ENCODE measurements at places on chromosomes 7 and 10.

GRCh38 chr7:81676105-81676811, 93.6 kb downstream of the HGF start:
- no peak for DNase-seq

DNA sequence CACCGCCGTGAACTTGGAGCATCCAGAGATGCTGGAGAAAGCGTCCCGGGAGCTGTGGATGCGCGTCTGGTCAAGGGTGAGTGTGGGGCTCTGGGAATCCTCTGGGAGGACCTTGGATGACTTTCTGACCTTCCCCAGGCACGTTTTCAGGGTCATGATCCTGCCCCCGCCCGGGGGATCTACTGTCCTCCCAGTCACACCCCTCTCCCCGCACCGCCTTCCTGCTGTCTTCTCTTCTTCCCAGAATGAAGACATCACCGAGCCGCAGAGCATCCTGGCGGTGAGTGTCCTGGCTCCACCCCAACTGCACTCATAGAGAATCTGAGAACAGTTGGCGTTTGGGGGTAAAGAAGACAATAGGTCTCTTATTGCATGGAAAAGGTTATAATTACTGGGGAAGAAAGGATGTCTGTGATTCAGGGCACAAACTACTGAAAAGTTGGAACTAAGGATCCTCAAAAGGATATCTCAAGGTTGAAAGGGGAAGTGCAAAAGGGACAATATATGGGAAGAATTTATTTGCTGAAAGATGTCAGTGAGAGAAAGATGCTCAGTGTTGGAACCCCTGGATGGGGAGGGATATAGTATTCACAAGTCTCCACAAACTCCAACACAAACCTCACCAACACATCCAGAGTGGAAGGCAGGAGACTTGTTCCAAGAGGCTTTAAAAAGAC, 1.9 kb downstream of the GSTK1 start:
- DNase-seq = no peak

DNA sequence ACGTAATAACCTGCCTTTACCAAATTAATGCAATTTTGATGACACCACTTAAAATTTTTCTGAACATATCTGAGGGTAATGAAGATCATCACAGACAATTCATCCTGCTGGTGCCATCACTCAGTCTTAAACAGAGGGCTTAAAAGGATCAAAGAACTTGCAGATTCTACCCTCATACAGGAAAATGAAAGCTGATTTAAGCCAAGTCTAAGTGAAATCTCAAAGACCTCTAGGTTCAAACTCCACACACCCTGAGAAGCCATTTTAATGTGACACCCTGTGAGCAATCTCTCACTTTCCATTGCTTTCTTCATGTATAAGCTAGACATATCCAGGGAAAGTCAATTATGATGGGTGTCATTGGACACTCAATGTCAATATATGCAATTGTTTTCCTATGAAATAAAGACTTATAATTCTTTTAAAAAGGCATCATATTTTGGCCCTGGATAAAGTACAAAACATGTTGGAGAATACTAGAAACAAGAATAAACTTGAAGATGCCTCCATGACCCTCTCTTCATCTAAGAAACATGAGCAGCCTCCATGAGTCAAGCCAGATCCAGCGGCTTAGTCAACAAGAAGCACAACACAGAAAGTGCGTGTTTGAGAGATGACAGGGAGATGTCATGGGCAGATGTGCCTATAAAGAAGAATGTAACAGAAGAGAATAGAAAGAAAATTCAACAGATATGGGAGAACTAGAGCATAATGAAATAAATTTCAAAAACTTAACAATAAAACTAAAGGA, 291.9 kb downstream of the PARD3 start:
- DNase-seq = no peak

DNA sequence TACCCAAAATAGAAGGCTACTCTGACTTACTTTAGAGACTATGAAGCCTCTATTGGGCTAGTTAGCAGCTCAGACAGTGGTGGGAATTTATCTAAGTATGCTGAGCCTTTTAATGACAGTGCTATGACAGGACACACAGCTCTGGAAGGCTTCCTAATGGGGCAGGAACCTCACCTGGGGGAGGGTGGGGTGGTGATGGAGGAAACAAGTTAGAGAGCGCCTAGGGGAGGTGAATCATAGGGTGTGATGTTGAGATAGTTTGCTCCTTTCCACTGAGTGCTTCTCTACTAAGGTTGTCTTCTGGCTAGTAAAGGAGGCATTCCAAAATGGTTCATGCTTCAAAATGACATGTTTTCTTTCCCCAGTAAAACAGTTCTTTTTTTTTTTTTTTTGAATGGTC, 42.1 kb downstream of the PPP1R9A start:
- DNase-seq = no peak

DNA sequence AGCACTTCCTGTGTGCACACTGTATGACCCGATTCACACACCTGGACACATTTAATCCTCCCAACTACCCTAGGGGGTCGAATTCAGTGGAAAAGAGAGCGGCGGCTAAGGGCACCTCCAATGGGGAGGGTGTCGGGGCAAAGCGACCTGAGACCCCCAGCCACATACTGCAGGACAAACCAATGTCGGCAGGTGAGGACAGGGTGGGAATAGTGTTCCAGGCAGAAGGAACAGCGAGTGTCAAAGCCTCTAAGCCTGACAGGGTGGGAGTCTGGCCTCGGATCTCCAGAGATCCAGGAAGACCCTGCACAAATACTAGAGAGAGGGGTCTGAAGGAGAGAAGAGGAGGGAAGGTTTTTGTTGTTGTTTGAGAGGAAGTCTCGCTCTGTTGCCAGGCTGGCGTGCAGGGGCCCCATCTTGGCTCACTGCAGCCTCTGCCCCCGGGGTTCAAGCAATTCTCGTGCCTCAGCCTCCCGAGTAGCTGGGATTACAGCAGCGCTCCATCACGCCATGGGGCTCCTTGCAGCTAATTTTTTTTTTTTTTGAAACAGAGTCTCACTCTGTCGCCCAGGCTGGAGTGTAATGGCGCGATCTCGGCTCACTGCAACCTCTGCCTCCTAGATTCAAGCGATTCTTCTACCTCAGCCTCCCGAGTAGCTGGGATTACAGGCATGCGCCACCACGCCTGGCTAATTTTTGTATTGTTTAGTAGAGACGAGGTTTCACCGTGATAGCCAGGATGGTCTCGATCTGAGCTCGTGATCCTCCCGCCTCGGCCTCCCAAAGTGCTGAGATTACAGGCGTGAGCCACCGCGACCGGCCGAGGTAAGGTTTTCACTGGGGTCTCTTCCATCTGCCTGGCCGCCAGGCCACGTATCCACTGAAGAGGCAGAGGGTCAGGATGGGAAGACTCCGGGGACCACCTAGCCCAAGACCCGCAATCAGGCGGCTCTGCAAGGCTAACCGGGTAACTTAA, 1.2 kb upstream of the ARPC1B start:
- no peak for DNase-seq

GRCh38 chr10:33412653-33413361, 78.3 kb upstream of the NRP1 start:
- no peak for DNase-seq

- DNase-seq = no peak
These were observed 112.9 kb downstream of the KIF20B start for GRCh38 chr10:89814278-89814677.

DNA sequence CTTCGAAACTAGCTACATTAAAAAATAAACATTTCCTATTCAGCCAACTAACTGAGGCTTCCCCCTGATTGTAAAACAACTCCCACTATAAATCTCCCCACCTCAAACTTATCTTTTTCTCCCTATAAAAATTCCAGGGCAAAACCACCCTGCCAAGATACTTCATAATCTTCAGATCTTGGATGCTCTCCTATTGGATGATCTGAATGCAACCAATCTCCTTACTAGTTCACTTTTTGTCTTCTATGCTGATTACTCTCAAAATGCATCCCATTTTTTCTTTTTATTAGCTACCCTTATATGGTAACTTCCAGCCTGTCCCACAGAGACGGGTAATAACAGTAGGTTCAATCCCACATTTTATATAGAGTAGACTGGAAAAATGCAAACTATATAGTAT, 15.0 kb upstream of the PRSS58 start:
- DNase-seq = no peak

DNA sequence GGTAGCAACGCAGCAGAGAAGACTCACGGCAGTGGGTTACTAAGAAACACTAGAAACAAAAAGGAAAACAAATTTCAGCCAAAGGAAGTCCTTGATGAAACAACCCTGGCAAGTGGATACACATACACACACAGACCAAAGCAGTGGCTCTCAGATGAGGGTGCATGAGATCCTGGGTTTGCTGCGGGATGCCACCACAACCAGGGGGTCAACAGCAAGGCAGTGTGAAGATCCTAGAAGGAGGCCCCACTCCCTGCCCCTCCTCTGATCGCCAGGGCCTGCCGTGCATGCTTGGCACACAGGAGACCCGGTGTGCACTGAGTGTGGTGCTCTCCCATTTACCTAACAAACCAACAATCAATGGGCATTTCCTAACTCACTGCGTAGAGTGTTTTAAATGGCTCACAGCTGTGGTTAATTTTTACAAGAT, 252.3 kb upstream of the KLF14 start:
- DNase-seq = no peak

DNA sequence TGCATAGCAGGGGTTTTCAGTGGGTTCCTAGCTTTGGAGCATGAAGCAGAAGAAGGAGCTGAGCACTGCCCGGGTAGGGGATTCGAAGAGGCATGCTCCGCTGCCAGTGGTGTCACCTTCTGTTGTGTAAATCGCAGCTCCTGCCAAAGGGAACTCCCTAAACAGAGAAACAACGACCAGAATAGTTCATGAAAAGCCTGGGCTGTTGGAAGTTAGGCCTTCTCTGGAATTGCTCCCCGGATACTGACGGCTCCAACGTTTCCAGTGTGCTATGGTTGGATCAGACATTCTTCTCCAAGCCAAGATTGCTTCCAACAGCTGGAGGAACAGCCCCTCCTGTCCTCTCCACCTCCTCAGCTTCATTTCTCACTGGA, 546.0 kb upstream of the FZD8 start:
- DNase-seq = peak; percentile 7

- no peak for DNase-seq
These were observed 12.4 kb upstream of the CALML3 start for GRCh38 chr10:5512331-5512730.

DNA sequence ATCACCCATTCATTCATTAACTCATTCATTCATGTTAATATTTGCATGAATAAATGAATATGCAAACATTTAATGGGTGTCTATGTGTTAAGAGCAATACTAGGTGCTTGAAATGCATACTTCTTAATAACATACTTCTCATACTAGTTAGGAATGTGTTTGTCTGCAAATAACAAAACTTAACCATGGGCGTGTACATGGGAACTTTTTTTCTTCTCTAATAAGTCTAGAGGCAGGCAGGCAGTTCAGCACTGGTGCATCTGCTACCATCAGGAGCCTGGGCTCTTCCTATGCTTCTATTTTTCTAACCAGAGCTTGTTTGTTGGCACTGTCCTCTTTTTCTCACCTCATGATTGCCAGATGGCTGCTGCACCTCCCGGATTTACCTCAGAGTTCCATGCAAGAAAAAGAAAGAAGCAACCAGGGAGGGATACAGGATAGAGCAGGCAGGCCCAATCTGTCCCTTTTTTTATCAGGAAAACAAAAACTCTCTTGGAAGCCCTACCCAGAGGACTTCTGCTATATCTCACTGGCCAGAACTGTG, 22.7 kb downstream of the CDHR3 start:
- no peak for DNase-seq

DNA sequence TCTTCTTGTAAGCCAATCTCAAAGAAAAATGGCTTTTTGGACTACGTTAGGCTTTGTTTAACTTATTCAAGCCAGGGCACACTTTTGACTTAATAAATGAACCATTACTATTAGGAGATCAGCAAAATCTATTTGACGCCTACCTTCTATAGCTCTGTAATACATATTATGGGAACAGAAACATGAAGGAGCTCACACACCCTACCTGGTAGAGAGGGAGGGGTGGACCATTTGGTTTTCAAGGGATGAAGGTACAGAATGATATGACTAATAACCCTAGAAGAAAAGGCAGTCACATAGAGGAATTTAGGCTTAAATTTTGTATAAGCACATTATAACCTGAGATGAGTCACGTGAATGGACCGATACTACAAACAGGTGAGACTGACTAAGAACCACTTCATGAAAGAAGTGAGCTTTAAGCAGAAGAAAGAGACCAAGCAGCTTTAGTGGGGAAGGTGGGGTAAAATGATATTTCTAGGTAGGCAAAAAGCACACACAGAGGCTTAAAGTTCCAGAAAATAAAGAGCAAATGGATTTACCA, 106.8 kb upstream of the CTTNBP2 start:
- DNase-seq = no peak

DNA sequence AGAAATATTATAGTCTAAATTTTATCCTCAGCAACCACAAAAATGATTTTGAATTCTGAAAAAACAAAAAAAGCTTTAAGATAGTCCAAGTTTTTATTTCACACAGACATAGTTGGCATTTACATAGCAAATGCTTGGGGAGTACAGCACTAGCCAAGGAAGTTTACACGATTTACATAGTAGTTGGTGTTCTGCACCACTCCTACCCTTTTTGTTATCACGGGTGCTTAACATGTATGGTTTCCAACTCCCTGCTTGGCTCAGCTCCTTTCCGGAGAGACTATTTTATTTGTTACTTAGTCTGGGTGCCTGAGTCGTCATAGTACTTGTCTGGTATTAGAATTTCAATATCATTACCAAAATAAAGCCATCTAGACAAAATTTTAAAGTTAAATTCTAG, 8.8 kb upstream of the GHRHR start:
- no peak for DNase-seq

DNA sequence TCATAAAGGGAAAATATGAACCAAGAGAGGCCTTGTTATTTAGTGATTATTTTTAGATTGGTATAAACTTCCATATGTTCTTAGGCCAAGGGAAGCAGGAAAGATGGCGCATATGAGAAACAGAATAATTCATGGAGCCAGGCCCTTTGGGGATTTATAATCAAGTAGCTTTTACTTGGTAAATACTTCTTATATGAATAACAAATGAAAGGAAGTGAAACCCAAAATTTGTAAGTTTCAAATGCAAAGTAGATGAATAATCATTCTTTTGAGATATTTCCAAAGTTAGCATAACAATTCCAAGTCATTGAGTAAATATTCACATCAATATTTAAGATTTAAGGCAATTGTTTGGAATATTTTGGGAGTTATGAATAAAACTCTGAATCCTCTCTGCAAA, 13.9 kb upstream of the OPTN start:
- no peak for DNase-seq

GRCh38 chr10:44335330-44336021, 49.4 kb downstream of the CXCL12 start:
- no peak for DNase-seq

DNA sequence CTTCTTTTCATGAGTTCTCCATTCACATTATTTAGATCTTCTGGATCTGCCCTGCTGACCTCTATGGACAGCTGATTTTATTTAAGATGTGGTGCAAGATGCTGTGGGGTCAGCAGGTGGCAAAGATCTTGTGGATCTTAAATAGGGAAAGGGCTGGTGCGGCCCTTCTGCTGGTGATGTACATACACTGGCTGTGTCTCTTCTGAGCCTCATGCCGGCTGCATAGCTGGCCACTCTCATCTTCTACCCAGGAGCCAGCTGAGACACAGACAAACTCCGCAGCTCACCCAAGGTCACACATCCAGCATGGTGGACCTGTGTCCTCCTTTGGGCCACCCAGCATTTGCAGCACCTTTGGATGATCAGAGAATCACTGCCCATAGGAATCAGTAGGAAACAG, 9.7 kb downstream of the RBP3 start:
- DNase-seq = no peak

All from NCI-H345 (cell line).